M059J (cell line): ENCODE measurements at places on chromosomes 4 and X. TPM values are rescaled to one million over a fixed set of nuclear protein-coding genes. Genes with fewer than 3 reads are reported as not detected.

GRCh38 chrX:40853816-40854123, 118.4 kb upstream of the MED14 start:
- DNase-seq = no peak

Gene EVC2
- total RNA-seq = 2.5 and 5.5 TPM in 2 replicates

Gene PAGE3
- total RNA-seq = not detected in 2 replicates

GRCh38 chr4:121270389-121270788, 106.3 kb upstream of the TNIP3 start:
- peak; percentile 7 for DNase-seq

DNA sequence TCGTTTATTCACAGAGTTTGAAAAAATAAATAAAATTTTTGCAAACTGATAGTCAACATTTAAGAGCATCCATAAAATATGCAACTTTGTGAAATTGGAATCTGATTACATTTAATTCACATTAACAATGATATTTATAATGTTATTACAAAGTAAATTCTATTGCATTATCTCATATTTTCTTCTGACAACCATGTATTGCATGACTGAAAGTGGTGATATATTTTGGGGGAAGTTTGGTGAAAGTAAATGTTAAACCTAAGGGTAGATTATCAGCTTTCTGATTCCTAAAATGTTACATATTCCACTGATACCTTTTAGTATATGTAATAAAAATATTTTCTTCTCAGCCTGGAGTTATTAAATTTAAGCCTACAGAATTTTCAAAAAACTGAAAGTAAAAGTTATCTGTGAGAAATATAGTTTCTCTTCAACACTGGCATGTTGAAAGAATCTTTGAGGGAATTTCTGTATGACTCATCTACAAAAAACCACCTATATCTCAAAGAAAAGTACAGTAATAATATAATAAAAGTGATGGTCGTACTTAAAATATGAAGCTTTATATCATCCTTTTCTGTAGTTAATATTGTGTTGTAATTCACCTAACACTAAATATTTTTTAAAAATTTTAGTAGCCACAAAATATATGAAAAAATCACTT, 1179.6 kb upstream of the PCDH7 start:
- peak; percentile 3 for DNase-seq

Gene ADH1A
- total RNA-seq = not detected in 2 replicates

GRCh38 chr4:188254211-188254610, 115.0 kb downstream of the TRIML1 start:
- peak; percentile 56 for DNase-seq

Gene HNRNPH2
- total RNA-seq = 56.0 and 82.5 TPM in 2 replicates

Gene RIPPLY1
- not detected in 2 replicates for total RNA-seq

DNA sequence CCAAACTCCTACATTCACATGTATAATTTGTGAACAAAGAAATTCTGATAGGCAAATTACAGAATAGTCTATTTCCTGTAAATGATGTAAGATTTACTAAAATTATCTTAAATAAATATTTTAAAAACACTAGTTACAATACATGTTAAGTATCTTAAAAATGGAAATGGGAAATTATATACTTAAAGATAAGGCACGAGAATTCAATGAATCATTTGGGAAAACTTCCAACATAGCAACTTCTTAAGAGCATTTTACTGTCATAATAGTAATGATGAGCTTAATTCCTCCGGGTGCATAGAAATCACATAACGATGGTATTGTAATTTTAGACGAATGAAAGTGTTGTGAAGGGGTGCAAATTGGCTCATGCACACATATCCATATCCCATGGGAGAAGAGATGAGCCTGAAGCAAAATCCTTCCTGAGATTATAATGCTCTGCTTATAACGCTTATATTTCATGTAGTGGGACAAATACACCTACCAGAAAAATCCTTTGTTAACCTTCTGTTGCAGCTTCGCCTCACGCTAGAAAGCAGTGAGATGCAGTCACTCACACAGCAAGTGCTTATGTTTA, 873.5 kb downstream of the PDHA2 start:
- no peak for DNase-seq

- DNase-seq = peak; percentile 10
Measured at GRCh38 chrX:108736509-108737479, at the start of gene IRS4. Gene IRS4, minus strand, starts transcription at chrX:108736563.

Gene TMEM47
- total RNA-seq = 34.7 and 52.1 TPM in 2 replicates

- no peak for DNase-seq
Measured at GRCh38 chr4:8855818-8856245, 15.8 kb downstream of the HMX1 start.

DNA sequence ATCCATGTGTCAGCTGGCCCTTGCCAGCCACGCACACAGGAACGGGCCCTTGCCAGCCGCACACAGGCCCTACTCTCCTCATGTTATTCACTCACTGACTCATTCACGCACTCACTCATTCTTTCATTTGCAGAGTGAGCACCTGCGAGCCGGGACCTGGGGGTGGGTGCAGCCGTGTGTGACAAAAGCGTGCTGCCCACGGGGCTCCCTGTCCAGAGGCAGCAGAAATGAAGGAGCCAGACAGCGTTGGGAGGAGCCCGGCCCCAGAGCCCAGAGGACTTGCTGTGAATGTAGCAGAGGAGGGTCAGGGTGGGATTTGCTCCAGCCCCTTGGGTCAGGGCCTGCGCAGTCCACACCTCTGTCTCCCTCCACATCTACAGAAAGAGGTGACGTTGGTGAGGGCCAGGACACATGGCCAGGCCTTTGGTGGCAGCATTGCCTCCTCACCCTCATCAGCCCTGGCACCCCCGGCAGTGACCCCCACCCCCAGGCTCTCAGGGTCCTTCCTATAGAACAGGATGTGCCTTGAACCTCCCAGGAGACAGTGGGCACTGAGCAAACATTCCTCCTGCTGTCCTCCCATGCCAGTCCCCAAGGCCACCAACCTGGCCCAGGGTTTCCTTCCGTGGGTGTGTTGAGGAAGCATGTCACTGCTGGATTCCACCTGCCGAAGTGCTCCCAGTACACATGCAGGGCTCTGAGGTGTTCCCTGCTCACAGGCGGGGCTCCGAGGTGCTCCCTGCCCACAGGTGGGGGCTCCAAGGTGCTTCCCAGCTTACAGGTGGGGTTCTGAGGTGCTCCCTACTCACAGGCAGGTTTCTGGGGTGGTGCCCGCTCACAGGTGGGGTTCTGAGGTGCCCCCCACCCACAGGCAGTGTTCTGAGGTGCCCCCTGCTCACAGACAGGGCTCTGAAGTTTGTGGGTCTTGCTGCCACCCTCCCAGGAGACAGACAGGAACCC, 105.7 kb downstream of the HMX1 start:
- DNase-seq = no peak

DNA sequence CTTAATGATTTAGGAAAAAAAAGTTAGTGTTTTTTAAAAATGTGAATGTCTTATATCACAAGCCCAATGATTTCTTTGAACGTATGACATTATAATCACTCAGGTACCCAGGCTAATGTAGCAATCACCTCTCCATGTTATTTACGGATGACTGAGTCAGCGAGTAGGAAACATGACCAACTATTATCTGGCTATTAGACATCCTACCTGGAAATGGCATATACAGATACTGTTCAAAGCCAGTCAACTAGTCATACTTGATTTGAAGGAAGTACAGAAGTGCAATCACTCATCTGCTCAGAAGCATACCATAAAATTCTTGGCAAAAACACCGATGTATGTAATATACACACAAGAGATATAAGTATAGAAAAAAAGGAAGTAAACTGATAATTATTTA, 732.5 kb downstream of the ARAP2 start:
- DNase-seq = no peak

GRCh38 chrX:150926791-150927190, 28.3 kb upstream of the CD99L2 start:
- DNase-seq = no peak

- DNase-seq = peak; percentile 49
Measured at GRCh38 chr4:3765271-3766035, 732 bp upstream of the ADRA2C start.

DNA sequence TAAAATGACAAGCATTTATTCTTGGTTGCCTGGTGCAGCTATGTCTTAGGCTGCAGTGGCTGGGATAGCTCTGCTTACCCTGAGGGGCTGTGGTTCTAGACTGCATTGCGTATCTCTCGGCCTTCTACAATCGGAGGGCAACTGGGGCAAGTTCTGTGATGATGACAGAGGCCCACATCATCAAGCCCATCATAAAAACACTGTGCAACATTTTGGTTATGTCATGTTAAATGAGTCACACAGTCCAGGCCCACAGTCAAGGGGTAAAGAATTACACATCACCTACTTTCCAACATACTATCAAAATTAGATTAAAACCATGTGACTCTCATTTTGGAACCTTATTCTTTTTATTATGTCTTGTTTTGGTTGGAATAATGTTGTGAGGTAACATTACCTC, 120.2 kb upstream of the GUCY1A1 start:
- DNase-seq = no peak

GRCh38 chr4:169881769-169882168, 124.0 kb upstream of the HPF1 start:
- no peak for DNase-seq

Gene COPS4
- total RNA-seq = 84.6 and 85.8 TPM in 2 replicates

DNA sequence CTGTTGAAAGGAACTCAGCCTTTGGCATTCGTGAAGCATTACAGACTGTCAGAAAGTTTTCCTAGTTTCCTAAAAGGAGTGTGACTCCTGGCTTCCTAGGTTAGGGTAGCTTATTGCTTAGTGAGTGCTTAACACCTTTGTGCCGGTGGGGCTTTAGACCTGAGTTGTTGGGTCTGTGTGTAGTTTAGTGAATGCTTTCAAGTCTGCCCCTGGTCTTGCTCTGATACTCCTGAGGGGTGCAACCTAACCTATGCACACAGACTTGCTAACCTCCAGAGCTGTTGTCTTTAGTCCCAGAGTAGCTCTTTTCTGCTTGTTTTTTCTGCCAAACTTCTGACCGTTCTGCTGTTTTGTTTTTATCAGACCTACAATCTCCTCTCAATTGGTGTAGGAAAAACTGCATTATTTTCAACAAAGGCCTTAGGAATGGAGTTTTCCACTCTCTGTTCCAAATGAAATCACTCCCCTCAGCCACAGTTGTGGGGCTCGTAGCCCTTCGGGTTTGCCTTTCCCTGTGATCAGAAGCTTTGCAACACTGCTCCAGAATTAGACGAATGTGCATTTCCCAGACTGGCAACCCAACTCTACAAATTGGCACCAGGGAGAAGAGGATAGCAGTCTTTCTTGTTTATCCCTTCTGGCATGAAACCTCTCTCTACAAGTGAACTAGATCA, 1399.1 kb upstream of the PCDH7 start:
- no peak for DNase-seq

DNA sequence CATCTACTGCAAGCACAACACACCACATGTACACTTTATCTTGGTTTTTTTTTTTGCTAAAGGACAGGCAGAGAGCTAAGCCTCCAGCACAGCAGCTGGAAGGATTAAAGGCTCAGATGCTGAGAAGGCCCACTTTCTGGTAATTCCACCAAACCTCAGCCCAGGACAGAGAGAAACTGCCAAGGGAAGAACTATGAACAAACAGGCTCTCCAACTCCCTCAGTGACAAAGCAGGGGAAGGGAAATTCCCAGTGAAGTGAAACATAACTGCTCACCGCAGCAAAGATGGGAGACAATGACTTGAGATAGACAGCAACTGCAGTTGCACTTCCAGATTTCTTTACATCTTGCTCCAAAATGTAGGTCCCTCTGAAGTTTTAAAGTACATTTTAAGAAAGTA, 4.8 kb downstream of the PROM1 start:
- DNase-seq = peak; percentile 8

GRCh38 chrX:86946569-86946968, 571.0 kb upstream of the KLHL4 start:
- peak; percentile 15 for DNase-seq

- peak; percentile 41 for DNase-seq
Measured at GRCh38 chr4:16661813-16662212, 236.6 kb downstream of the LDB2 start.

- DNase-seq = no peak
Measured at GRCh38 chr4:182619660-182620059, 297.5 kb downstream of the DCTD start.

DNA sequence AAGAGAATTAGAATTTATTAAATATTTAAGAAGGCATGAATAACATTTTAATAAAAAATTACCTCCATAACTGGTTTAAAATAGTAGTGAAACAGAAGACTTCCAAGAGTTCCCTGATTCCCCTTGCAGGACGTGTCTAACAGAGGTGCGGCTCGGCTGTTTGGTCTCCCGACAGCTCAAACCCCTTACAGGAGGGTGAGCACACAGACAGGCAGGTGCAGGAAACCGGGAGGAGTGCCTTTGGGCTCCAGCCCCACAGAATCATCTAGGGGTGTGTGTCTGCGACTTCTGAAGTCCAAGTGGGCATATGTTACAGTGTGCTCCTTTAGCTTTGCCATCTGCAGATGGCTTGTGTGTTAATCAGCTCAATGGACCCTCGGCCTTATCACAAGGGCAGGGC, 88.1 kb upstream of the CCSER1 start:
- no peak for DNase-seq

- no peak for DNase-seq
Measured at GRCh38 chrX:146041741-146042140, 224.1 kb downstream of the SLITRK2 start.

- no peak for DNase-seq
Measured at GRCh38 chr4:42715807-42716482, 59.0 kb upstream of the ATP8A1 start.

GRCh38 chr4:112279882-112280315, 5.8 kb downstream of the TIFA start:
- DNase-seq = no peak
